ENCODE measurements at places on chromosomes 2 and 18. TPM values are rescaled to one million over a fixed set of nuclear protein-coding genes. Genes with fewer than 3 reads are reported as not detected.

The NEU2 gene
- total RNA-seq, result not detected

The SGO2 gene
- 43.9 TPM for total RNA-seq

The CD8A gene
- 0.10 TPM for total RNA-seq

The UGT1A8 gene
- total RNA-seq, result not detected

The FASTKD1 gene
- 40.0 TPM for total RNA-seq

The RESP18 gene
- total RNA-seq, result not detected

The DSG4 gene
- not detected for total RNA-seq

DNA sequence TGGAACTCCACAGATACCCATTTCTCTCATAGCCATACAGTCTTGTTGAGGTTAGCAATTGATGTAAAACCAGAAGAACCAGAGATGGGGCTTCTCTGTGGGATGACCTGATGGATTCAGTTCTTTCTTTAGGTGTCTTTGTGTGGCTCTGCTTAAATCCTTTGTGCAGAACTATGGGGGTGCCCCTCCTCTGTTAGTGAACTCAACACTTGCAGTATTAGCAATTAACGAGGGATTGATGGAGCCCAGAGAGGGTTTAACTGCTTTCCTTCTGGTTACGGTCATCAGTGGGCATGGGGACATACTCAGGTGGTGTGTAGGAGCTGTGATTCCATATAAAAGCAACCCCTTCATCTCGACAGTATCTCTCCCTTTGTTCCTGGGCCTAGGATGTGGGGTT is 406.8 kb upstream of the FAM98A start:
- DNase-seq, result no peak

- DNase-seq, result no peak
These were observed 21.4 kb downstream of the DRC1 start for GRCh38 chr2:26422947-26423629.

GRCh38 chr2:204825681-204826080 is 280.4 kb downstream of the PARD3B start:
- DNase-seq, result no peak

GRCh38 chr2:142037066-142037465 is 93.8 kb downstream of the LRP1B start:
- peak; percentile 36 for DNase-seq

GRCh38 chr2:86336675-86337243 is 667 bp downstream of the REEP1 start:
- DNase-seq, result peak; percentile 14

- DNase-seq, result no peak
These were observed 305.5 kb upstream of the HDAC4 start for GRCh38 chr2:239706367-239706766.

- DNase-seq, result no peak
These were observed 55.7 kb downstream of the GLI2 start for GRCh38 chr2:120791243-120791961.

DNA sequence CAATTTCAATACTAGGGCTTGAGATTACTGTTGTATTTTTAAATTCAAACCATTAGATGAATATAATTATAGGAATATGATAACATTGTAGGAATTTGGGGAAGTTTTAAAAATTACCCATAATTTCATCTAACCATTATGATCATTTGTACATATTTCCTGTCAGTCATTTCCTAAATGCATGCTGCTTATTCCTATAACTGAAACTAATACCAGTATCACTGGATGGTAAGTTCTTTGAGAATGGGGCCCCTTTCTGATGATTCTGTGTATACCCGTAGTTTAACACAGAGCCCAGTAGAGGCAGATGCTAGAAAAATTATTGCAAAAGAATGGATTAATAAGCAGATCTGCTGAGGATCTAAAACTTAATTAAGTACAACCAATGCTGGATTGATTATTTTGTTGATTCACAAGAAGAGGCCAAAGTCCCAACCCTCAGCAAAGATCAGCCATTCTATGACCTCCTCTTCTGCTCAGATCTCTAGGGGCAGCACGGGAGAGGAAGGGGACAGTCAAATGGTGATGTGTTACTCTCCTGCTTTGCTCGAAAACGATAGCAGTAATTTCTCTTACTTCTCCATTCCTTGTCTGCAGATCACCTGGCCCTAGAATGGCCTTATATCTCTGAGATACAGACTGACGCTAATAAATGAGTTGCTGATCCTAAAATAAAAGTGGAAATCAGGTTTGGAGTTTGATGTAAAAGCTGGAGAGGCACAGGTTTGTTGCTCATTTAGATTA is 69.5 kb upstream of the PELI1 start:
- DNase-seq, result no peak

- DNase-seq, result no peak
These were observed 12.4 kb downstream of the PTPN4 start for GRCh38 chr2:119772128-119772527.

Measured in SJCRH30 (cell line).